ENCODE measurements at places on chromosomes 16 and 17.

- DNase-seq, result peak; percentile 83
Measured at GRCh38 chr16:76653390-76654026, 376.3 kb downstream of the CNTNAP4 start.

DNA sequence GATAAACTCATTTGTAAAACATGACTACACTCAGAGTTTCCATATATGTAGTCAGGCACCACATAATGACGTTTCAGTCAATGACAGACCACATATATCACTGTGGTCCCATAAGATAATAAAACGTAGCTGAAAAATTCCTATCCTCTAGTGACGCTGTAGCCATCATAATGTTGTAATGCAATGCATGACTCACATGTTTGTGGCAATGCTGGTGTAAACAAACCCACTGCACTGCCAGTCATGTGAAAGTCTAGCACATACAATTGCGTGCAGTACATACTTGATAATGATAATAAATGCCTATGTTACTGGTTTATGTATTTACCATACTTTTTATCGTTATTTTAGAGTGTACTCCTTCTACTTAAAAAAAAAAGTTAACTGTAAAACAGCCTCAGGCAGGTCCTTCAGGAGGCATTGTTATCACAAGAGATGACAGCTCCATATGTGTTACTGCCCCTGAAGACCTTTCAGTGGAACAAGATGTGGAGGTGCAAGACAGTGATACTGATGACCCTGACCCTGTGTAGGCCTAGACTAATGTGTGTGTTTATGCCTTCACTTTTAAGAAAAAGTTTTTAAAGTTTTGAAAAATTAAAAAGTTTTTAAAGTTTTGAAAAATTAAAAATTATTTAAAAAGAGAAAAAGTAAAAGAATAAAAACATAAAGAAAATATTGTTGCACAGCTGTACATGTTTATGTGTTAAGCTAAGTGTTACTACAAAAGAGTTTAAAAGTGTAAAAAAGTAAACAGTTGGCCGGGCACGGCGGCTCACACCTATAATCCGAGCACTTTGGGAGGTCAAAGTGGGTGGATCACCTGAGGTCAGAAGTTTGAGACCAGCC, 9.0 kb downstream of the STAT5B start:
- DNase-seq, result no peak

DNA sequence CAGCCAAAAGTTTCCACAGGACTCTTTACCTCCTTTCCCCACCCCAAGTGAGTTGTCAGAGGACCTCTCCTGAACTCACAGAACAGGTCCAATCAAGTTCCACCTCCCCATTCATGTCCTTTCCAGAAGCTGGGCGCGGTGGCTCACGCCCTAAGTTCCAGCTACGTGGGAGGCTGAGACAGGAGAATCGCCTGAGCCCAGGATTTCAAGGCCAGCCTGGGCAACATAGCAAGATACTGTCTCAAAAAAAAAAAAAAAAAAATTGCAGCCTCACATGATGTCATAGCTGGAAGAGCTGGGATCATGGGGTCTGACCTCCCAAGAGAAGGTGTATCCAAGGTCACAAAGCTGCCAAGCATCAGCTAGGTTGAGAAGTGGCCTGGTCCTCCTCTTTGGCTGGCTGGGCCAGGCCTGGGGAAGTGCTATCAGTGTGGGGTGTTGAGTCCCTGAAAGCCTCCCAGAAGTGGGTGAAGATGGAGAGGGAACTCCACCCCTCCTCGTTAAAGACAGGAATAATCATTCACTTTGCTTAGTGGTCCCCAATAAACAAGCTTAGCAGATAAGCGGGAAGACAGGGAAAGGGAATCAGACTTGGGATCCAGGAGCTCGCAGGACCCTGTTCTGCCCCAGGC, 5.5 kb upstream of the MNT start:
- DNase-seq, result no peak

DNA sequence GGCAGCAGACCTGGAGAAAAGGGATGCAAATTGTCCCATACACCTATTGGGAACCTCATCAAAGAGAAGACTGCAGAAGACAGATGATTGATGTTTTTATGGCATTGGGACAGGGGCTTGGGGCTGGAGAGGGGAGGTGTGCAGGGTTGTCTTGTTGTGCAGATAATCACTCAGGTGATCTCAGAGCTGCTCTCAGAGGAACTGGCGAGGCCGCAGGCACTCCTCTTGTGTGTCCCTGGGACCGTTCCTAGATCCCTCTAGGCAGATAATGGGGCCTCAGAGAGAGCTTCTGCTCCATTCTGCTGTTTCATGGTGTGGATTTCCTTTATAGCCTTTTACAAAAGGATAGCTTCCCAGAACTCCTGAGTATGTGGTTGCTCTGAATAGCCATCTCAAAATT, 1.6 kb downstream of the RNF213 start:
- no peak for DNase-seq

- no peak for DNase-seq
Measured at GRCh38 chr17:5541610-5542202, 42.6 kb downstream of the NLRP1 start.

- DNase-seq, result no peak
Measured at GRCh38 chr16:57138281-57138935, 46.0 kb downstream of the CPNE2 start.

DNA sequence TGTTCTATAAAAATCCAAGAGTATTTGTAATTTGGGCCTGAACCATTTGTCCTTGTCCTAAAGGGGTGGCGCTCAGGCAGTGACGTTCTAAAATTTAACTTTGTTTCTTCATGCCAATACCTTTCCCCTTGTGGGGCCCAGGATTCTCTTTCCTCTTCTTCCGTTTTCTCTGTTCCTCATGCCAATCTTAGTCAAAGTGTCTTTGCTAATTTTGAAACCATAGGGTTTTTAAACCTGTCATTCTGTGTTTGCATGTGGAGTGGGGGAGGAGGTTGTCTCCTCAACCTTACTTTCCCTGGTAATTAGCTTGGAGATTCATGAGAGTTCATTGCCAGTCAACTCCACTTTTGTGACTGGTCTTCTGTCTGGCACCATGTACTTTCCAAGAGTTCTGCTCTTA, 337.1 kb downstream of the MAF start:
- DNase-seq, result no peak

- no peak for DNase-seq
Measured at GRCh38 chr17:80394629-80395216, 20.2 kb upstream of the ENDOV start.

DNA sequence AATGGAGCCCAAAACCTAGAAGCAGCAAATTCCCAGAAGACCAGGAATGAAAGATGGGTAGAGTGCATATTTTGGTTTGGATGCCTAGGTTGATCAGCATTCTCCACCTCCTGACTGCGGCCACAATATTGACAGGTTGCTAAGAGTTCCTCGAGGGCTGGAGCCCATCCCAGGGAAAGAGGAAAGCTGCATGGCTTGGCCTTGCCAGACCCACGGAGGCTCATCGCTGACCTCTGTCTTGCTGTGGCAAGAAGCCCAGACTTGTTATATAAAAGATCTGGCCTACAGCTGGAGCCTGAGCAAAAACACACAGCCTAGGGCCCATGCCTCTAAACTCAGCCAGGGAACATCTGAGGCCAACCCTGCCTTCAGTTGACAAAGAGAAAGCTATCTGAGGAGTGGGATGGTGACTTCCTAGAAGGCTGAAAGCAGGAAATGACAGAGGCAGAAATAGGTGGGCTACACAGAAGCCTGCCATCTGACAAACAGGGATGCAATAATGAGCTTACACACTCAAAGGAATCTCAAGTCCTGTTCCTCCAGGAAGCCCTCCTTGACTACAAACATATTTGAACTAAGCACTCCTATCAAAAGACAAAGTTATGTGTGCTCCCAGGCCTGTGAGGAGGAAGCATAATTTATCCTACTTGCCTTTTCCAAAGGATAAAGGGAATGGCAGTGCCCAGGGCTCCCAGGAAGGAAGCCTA, 22.5 kb upstream of the SLC35B1 start:
- no peak for DNase-seq

- DNase-seq, result peak; percentile 45
Measured at GRCh38 chr17:66412857-66413558, 110.6 kb downstream of the PRKCA start.
